T-cell (primary cell): ENCODE measurements at places on chromosomes 16 and 17.

- no peak overlapping the region for H3K27ac ChIP-seq
- H3K4me1 ChIP-seq, result no peaks in the 10 kb centered on the region
- peaks cover 16% of the 10 kb centered on the region for H3K27me3 ChIP-seq
- DNase-seq, result no peak
These were observed 37.3 kb upstream of the CDC42EP4 start for GRCh38 chr17:73349138-73349537.

DNA sequence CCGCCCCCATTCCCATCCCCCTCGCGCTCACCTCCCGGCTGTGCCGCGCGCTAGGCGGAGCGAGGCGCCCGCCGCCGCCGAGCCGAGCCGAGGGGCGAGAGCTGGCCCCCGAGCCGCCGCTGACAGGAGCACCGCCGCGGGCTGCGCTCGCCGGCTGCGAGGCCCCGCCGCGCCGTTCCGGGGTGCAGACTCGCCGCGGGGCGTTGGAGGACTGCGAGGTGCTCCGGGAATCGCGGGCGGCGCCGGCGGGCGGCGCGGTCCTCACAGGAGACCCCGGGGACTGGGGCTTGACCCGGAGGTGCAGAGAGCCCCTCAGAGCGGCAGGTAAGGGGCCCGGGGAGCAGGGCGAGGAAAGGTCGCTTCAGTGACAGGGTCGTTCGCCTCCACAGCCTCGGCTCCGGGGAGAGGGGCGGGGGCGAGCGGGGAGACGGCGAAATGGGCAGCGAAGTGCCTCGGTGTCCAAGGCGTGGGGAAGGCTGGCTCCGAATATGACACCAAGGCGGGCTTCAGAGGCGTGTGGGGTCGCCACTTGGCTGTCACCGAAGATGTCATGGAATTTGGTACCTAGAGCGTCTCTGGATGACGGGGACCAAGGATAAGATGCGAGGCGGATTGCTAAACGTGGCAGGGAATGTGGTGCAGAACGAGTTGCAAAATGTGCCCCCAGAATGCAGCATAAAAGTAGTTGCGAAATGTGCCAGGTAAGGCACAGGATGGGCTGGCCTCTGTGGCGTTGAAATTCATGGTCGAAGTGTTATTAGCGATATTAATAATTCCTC, 580 bp downstream of the TANC2 start:
- H3K27ac ChIP-seq, result peak overlapping the region; percentile 67
- H3K27me3 ChIP-seq, result no peaks in the 10 kb centered on the region
- DNase-seq, result peak; percentile 47
- no peaks in the 10 kb centered on the region for H3K36me3 ChIP-seq

DNA sequence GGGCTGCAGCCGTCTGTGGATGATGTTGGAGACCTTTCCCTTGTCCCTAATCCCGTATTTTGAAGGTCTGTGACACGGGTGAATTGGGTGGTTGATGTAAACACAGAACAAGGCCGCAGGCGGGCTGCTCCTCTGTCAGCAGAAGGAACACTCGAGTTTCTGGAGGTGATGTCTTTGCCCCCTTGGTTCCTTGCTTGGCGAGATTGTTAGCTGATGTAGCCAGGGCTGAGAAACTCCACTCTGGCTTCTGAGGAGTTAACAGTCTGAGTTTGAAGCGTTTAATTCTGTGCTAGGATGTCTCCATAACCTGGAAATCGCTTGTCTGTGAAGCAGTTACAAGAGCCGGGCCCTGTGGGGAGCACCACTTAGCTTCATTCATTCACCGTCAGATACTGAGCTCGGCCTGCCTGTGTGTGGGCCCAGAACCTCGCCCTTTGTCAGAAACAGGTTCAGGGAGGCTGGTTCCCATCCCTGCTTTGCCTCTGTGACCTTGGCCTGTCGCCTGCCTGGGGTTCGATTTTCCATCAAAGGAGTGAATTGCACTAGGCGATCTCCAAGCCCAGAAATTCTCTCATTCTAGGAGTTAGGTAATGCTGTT, 1.3 kb downstream of the MAPK8IP3 start:
- no peak for DNase-seq
- peak overlapping the region; percentile 61 for H3K4me3 ChIP-seq
- H3K4me1 ChIP-seq, result no peaks in the 10 kb centered on the region
- H3K27ac ChIP-seq, result peak overlapping the region; percentile 43
- H3K27me3 ChIP-seq, result no peaks in the 10 kb centered on the region

DNA sequence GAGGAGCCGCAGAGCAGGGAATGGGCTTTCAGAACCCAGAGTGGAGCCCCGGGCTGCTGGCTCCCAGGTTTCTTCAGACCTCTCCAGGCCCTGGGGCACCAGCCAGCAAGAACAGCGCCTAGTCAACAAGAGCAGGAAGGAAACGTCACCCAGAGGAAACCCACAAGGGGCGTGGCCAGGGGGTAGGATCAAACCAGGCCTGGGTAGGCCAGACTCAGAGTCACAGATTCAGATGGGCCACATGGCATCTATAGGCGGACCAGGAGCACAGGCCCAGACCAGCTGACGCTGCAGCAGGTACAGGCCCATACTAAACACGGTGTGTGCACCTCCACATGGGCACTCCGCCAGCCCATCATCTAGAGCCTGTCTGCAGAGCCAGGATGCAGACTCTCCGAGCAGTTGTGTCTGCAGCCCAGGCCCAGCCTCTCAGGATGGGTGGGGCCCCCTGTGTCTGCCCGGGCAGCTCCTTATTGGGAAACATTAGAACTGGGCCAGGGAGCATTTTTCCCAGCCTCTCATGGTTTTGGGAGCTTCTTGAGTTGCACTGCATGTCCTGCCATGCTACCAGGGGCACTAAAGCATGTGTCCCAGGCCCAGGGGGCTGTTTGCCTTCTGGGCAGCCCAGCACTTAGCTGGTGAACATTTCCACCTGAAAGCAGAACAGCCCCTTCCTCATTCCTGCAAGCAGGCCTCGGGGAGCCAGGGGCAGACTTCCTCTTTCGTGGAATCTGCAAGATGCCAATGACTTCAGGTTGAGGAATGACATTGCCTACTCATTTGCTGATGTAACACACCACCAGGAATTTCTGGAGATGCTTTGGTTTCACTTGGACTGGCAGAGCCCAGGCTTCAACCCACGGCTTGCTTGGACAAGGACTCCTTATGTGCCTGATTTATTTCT, at the start of gene NLRP1:
Gene NLRP1 (minus strand): TSS at position 127 of the 904 bp plus-strand sequence. CDS start 552 bp downstream, outside the sequence.
- peaks cover 64% of the 10 kb centered on the region for H3K4me1 ChIP-seq
- H3K36me3 ChIP-seq, result no peaks in the 10 kb centered on the region
- H3K27ac ChIP-seq, result peak within 1 kb of the TSS; percentile 88
- peak within 1 kb of the TSS; percentile 94 for H3K4me3 ChIP-seq

- H3K4me1 ChIP-seq, result peaks cover 33% of the 10 kb centered on the region
- DNase-seq, result no peak
- no peak overlapping the region for H3K27ac ChIP-seq
- no peak overlapping the region for H3K4me3 ChIP-seq
- no peaks in the 10 kb centered on the region for H3K27me3 ChIP-seq
These were observed 2.7 kb downstream of the GDPD3 start for GRCh38 chr16:30110661-30111060.

GRCh38 chr17:77426676-77427386, 286.1 kb downstream of the SEC14L1 start:
- peaks cover 17% of the 10 kb centered on the region for H3K36me3 ChIP-seq
- peak overlapping the region; percentile 31 for H3K27ac ChIP-seq
- no peak for DNase-seq
- H3K4me3 ChIP-seq, result no peak overlapping the region
- no peaks in the 10 kb centered on the region for H3K27me3 ChIP-seq

DNA sequence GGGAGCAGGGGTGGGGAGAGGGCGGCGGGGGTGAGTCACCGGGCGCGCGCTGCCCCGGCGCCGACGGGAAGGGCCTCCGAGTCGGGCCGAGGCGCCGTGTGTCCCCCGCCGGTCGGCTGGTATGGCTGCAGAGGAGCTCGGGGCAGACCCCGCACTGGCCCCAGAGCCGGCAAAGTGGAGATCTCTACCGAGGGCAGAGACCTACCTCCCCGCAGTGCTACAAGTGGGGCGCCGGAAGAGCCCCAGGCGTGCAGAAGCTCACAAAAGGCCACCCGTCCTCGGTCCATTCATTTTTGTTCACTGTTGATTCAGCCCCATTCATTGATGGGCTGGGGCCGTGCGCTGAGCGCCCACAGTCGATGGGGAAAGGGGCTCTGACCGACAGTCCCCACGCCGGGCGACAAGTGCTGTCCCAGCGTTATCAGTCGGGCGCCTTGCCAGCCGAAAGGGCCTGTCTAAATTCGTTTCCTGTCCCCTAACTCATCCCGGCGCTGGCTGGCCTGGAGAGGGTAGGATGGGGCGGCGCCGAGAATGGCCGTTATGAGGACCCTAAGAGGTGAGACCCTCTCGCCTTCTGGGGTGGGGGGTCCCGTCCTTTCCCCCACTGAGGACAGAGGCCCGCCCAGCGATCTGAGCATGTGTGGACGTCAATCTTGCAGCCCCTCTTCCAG, 709 bp upstream of the ENO3 start:
- H3K4me1 ChIP-seq, result peaks cover 34% of the 10 kb centered on the region
- no peaks in the 10 kb centered on the region for H3K27me3 ChIP-seq
- H3K4me3 ChIP-seq, result peak overlapping the region; percentile 53
- peak overlapping the region; percentile 80 for H3K27ac ChIP-seq

DNA sequence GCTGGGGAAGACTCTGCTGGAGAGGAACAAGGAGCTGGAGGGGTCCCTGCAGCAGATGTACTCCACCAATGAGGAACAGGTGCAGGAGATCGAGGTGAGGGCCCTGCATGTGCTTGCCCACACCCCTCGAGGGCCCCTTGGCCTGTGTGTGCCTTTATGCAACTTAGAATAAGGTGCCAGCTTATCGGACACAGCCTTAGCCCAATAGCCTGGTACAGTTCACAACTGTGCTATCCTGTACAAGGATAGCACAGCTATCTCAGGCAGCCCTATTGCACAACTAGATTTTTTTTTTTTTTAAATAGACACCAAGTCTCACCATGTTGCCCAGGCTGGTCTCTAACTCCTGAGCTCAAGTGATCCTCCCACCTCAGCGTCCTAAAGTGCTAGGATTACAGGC, 12.1 kb downstream of the CDR2L start:
- H3K36me3 ChIP-seq, result no peaks in the 10 kb centered on the region
- H3K27ac ChIP-seq, result no peak overlapping the region
- no peak overlapping the region for H3K4me3 ChIP-seq

GRCh38 chr17:16516594-16517051, 24.6 kb upstream of the LRRC75A start:
- H3K36me3 ChIP-seq, result no peaks in the 10 kb centered on the region
- H3K27ac ChIP-seq, result no peak overlapping the region
- no peak overlapping the region for H3K4me3 ChIP-seq
- no peak for DNase-seq
- H3K4me1 ChIP-seq, result peaks cover 6% of the 10 kb centered on the region
- H3K27me3 ChIP-seq, result no peaks in the 10 kb centered on the region

DNA sequence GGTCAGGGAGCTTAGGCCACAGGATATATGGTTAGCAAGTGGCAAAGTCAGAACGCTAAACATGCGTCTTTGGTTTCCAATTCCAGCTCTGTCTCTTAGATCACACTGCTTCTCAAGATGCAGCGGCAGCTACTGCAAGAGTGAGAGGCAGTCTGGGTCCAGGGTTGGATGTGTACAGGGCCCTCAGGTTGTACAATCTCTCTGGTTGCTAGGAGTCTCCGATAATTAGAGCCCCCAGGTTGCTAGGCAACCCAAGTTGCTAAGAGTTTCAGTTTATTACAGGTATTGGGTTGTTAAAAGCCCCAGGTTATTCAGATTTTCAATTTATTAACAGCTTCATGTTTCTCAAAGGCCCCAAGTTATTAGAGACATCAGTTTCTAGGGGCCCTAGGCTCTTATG, 15.5 kb upstream of the SPACA3 start:
- no peak for DNase-seq
- peaks cover under 1% of the 10 kb centered on the region for H3K27me3 ChIP-seq
- no peak overlapping the region for H3K27ac ChIP-seq
- no peaks in the 10 kb centered on the region for H3K4me1 ChIP-seq
- no peak overlapping the region for H3K4me3 ChIP-seq

GRCh38 chr16:86557587-86557986, 2.6 kb upstream of the MTHFSD start:
- no peak for DNase-seq
- H3K4me3 ChIP-seq, result no peak overlapping the region
- H3K36me3 ChIP-seq, result no peaks in the 10 kb centered on the region
- H3K27ac ChIP-seq, result no peak overlapping the region
- H3K4me1 ChIP-seq, result peaks cover 23% of the 10 kb centered on the region

DNA sequence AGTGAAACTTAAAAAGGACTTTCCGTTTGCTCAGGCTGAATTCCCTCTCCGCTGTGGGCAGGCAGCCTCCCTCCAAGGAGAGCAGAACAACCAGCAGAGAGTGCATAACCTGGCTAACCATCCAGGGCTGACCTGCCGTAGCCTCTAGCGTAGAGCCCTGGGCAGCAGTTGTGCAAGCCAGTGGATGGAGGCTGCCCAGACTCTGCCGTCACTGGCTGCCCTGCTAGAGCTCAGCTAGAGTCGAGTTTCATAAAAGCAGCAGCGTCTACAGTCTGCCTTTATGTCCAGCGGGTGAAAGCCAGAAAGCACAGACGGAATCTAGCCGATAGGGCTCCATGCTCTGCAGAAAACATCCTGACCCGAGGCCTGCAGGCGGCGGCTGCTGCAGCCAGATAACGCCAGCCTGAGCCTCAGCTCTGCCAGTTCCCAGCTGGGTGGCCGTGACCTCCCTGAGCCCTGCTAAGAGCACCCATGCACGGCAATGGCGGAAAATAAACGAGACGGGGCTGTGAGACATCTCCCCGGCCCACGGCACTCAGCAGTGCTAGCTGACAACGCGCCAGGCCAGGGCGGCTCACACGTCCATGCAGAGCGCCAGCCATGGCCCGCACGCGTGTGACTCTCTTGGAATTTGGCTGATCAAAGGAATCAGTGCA, 231.3 kb downstream of the ENGASE start:
- H3K27ac ChIP-seq, result no peak overlapping the region
- H3K36me3 ChIP-seq, result no peaks in the 10 kb centered on the region
- H3K4me3 ChIP-seq, result no peak overlapping the region

DNA sequence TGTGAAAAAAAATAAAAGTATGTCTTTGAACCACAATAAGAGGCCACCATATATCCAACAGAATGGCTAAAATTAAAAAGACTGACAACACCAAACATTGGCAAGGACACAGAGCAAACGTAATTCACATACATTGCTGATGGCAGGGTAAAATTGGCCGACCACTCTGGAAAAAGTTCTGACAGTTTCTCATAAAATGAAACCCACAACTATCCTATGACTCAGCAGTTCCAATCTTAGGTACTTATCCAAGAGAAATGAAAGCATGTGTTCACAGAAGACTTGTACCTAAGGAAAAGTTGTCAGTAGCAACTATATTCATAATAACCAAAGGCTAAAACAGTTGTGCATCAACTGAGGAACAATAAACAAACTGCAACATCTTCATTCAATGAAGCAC, 357.3 kb upstream of the XYLT1 start:
- no peak overlapping the region for H3K27ac ChIP-seq
- DNase-seq, result no peak
- H3K4me3 ChIP-seq, result no peak overlapping the region

- peaks cover 46% of the 10 kb centered on the region for H3K4me1 ChIP-seq
- H3K27me3 ChIP-seq, result no peaks in the 10 kb centered on the region
- no peak for DNase-seq
- no peaks in the 10 kb centered on the region for H3K36me3 ChIP-seq
- no peak overlapping the region for H3K27ac ChIP-seq
These were observed 3.1 kb downstream of the NPW start for GRCh38 chr16:2022723-2023091.

- H3K4me3 ChIP-seq, result no peak overlapping the region
- DNase-seq, result no peak
- H3K27me3 ChIP-seq, result no peaks in the 10 kb centered on the region
- H3K27ac ChIP-seq, result no peak overlapping the region
These were observed 21.9 kb downstream of the LITAFD start for GRCh38 chr16:8904018-8904430.
